ENCODE measurements at places on chromosomes 11 and 22.

DNA sequence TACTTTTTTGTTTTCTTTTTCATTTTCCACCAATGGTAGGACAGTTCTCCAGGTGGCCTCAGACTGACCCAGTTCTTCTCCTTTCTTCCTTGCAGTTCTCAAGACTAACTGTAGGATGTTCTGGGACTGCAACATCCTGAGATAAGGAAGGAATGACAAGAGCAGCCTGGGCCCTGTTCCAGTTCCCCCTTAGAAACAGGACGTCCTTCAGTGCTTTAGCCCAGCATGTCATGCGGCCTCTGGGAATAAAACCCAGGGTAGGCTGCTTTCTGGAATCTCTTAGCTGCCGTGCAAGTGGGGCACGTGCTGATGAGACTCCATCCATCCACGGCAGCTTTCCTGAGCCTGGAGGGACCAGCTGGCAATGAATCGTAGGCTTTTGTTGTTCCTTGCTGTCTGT, 24.0 kb upstream of the CADM1 start:
- DNase-seq: no peak

- DNase-seq: no peak
Measured at GRCh38 chr11:129067454-129067853, 124.7 kb downstream of the ARHGAP32 start.

DNA sequence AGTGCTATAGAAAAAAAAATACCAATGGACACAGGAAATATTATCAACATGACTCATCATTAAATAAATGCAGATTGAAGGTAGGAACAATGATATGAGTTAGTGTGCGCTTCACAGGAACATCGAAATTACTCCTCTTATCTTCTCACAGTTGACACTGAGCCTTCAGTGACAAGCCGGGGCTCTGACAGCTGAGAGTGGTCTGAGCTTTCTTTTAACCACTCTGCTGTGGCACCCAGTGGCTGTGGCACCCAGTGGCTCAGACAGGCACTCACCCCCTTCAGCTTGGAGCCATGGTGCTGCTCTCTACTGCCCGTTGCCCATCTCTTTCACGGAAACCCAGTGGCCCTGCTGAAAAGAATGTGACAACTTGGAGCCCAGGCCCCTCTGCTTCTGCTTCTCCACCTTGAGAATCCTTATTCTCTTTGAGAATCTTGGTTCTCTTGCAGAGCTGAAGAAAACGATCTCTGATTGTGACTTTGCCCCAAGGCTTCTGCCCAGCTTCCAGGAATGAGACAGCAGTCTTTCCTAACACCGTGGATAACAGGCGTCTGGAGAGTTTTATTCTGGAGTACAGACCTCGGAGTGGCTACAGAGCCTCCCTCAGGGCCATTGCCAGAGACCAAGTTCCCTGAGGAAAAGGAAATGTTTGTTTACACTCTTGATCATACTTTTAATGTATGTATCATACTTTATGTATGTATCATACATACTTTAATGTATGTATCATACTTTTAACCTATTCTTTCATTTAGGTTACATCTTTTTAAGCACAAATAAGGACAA, 37.1 kb upstream of the OR8B8 start:
- no peak for DNase-seq

DNA sequence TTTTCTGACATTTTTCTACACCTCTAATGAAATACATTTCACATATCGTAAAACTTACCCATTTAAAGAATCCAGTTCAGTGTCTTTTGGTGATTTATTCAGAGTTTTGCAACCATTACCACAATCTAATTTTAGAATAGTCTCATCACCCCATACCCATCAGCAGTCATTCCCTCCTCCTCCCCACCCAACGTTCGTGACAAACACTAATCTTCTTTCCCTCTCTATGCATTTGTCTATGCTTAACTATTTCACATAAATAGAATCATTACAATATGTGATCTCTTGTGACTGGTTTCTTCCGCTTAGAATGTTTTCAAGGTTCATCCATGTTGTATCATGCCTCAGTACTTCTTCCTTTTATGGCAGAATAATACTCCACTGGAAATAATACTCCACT, 9.5 kb downstream of the TTC28 start:
- DNase-seq: no peak

DNA sequence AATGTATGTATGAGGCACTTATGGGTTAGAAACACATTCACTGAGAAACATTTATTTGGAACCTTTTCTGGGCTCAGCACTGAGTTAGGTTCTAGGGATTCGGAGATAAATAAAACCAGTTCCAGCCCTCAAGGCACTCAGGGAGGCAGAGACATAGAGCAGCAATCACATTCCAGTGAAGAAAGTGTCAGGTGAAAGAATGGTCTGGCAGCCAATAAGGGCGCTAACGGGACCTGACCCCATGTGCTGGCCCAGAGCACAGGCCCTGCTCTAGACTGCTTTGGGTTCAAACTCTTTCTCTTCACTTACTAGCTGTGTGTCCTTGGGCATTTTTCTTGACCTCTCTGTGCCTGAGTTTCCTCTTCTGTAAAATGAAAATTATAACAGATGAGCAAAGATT, 146.0 kb upstream of the SYT13 start:
- no peak for DNase-seq

DNA sequence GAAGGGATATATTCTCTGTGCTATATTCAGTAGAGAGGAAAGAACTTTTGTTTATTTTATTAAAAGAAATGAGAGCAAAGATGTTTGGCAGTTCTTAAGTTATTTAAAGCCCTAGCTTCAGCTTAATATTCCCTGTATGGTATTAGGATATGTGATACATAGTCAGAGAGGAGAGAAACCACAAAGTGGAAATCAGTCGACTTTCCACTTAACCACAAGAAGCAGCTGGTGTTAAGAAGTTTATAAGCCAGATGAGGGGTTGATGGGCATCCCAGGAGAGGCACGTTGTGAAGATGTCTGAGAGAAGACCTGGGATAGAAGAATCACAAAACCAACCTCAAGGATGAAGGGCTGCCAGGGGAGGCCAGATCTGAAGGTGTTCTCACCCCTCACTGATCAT, 23.3 kb upstream of the PHF21B start:
- no peak for DNase-seq

DNA sequence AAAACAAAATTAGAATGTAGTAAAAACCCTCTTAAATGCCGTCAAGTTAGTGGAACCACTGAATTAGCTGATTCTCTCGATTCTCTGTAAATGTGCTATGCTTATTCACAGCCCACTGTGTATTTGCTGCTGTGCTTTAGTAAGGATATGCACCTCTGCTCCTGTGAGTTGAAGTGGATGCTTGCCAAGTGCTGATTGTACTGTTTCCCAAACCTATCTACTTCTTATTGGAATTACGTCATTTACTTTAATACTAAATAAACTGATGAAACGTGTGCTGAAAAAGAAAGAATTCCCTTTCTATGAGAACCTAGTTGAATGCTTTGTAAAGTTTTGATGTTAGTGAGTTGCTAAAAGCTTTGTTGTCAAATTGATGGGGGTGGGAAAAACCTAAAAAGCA, 158.4 kb downstream of the LRRC4C start:
- DNase-seq: no peak

GRCh38 chr22:22397292-22397870, 111.2 kb downstream of the ZNF280B start:
- no peak for DNase-seq

DNA sequence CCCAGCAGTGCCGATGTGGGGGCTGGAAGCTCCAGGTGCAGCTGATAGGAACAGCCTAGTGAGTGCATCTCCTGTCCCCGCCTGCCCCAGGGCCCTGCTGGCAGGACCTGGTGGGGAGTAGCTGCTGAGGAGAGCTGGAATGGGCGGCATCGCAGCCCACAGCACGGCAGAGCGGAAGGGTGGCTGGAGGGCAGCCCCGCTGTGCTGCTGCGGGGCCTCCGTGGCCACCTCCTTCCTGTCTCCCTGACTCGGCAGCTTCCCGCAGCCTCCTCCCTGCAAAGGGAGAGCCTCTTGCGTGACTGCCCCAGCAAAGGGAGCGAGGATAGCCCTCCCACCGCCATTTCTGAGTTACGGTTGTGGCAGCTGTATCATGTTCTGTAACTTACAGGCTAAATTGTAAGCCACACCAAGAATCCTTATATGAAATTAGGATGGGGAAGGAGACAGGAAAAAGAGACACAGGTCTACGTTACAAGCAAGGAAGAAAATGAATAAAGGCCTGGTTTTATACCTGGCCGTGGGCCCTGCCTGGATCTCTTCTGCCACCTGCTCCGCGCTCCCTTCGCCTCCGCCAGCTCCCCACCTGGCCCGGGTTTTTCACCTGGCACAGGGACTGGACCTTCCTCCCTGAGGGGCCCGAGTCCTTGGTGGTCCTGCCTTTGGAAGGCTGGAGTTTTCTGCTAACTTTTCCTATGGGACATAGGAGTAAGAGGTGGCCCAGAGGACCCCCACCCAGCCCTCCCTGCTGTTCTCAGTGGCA, 10.0 kb downstream of the TPCN2 start:
- DNase-seq: no peak

DNA sequence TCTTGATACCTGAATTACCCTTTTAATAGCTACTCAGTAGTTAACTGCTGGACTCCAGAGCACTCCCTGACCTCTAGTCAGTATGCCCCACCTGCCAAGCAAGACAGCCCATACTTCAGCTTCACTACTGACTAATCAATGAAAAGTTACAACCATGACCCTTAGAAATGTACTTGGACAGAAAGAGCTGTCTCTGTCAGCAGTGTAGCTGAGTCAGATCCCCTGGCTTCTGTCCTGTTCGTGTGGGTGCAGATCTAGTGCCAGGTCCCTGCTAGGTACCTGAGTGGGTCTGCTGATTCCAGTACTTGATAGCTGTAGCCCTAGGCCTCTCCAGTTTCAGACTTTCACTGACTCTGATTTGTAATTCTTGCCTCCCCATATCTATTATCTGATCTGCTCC, 265.8 kb upstream of the POU2AF2 start:
- DNase-seq: no peak

- no peak for DNase-seq
Measured at GRCh38 chr11:61907871-61908729, 9.3 kb downstream of the RAB3IL1 start.

DNA sequence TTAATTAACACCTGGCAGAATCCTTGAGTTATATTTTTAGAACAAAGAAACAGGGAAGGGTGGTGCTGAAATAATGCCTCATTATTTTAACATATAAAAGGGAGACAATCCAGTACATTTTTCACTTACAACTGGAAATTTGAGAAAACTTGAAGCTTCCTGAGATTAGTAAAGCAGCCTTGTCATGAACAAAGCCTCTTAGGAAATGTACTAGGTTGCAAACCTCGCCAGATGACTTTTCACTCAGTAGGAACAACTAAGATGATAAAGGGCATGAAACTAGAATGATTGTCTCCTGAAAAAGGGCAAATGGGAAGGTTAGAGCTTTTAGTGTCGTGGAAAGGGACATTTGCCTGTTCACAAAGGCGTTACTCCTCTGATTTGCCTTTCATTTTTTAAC, 289.6 kb downstream of the ETS1 start:
- no peak for DNase-seq

- DNase-seq: peak; percentile 97
Measured at GRCh38 chr11:61814958-61815789, 1.6 kb downstream of the FADS1 start.

GRCh38 chr11:120132645-120133185, 5.2 kb downstream of the TRIM29 start:
- DNase-seq: no peak

DNA sequence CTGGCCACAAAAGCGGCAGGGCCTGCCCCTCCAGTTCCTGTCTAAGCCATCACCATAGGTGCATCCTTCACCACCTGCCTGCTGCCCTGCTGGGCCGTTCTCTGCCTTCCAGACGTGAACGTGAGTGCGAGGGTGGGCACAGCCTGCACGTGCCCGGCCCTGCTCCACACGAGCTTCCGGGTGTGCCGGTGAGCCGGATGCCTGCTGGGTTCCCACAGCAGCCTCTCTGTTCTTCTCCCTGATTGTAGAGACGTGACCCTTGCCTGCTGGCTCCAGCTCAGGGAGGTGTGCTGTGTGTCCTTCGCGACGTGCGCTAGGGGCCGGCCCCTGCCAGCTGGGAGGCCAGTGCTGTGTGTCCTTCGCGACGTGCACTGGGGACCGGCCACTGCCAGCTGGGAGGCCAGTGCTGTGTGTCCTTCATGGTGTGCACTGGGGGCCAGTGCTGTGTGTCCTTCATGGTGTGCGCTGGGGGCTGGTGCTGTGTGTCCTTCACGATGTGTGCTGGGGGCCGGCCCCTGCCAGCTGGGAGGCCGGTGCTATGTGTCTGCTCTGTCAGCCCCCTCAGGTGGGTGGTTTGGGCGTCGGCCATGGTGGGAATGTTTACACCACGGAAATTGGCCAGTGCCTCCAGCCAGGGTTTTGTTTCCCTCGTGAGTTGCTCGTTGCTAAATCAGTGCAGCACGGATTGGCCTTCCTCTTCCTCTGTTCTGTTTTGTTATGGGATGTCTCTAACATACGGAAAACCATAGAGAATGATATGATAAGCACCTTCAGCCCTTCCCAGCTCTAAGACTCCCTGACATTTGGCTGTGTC, 35.4 kb upstream of the BRSK2 start:
- DNase-seq: no peak

GRCh38 chr11:41499429-41499828, 40.0 kb upstream of the LRRC4C start:
- DNase-seq: no peak

Measured in neuronal stem cell (in vitro differentiated cells).